ENCODE measurements at places on chromosomes 6 and 20.

- no peak for DNase-seq
Measured at GRCh38 chr6:153207617-153208016, 76.5 kb upstream of the RGS17 start.

- DNase-seq: no peak
Measured at GRCh38 chr6:16544521-16544920, 216.7 kb downstream of the ATXN1 start.

GRCh38 chr6:122735582-122735981 is 43.9 kb upstream of the FABP7 start:
- DNase-seq: no peak

GRCh38 chr6:150713487-150713886 is 113.8 kb downstream of the PLEKHG1 start:
- DNase-seq: peak; percentile 48

- no peak for DNase-seq
Measured at GRCh38 chr6:72042088-72042487, 155.7 kb downstream of the RIMS1 start.

- no peak for DNase-seq
Measured at GRCh38 chr6:15793288-15793687, 130.5 kb upstream of the DTNBP1 start.

DNA sequence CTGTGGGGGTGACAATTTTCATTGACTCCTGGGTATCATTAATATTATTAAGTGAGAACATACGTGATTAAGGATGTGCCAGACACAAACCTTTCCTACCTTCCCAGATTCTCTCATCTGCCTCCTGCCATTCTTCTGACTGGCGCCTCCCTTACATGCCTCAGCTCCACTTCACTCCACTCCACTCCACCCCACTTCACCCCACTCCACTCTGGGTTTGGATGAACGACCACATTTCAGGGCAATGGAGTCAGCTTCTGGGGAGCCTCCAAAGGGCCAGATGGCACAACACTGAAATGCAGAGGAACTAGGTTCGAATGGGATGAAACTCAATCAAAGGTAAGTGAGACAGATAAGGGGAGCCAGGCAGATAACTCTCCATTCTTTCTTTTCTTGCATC is 40.5 kb upstream of the LRRC1 start:
- no peak for DNase-seq

DNA sequence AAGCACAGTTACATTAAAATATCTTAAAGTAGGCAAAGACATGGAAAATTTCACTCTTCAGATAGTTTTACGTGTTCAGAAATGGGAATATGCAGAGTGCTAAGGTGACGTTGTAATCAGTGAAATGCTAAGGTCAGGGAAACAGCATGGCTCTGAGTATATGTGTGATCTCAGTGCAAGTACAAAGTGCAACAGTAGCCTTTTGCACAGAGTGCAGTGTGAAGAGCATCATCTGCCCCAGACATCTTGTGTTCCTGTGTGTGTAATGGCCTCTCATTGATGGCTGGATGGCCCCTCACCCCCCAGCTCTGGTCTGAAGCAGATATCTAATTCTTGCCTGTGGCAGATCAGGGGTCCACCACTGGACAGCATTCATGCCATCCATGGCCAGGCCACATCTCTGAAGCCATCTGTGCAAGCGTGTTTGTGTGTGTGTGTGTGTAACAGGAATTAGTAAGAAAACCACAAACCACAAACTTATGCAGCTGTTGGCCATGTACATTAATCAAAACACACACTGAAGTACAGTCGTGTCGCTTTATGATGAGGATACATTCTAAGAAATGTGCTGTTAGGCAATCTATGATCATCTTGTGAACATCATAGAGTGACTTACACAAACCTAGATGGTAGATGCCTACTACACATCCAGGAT is 165.1 kb downstream of the RALGAPA2 start:
- DNase-seq: no peak

DNA sequence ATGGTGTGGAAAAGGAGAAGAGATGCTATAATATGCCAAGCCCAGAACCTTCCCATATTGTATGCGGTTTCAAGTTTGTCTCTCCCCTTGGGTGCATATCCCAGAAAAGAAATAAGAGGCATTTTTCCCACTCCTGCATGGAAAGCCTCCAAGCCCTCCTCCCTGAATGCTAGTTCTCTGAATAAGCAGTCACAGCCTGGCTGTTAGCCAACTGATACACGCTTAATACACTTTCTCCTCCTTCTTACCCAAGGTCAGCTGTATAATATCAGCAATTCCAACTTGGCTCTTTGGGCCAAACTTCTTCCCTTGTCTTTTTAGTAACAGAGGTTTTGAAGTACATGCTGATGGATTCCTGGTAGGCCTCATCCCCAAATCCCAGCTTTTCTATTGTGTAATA is 440.1 kb downstream of the EPHA7 start:
- DNase-seq: no peak

DNA sequence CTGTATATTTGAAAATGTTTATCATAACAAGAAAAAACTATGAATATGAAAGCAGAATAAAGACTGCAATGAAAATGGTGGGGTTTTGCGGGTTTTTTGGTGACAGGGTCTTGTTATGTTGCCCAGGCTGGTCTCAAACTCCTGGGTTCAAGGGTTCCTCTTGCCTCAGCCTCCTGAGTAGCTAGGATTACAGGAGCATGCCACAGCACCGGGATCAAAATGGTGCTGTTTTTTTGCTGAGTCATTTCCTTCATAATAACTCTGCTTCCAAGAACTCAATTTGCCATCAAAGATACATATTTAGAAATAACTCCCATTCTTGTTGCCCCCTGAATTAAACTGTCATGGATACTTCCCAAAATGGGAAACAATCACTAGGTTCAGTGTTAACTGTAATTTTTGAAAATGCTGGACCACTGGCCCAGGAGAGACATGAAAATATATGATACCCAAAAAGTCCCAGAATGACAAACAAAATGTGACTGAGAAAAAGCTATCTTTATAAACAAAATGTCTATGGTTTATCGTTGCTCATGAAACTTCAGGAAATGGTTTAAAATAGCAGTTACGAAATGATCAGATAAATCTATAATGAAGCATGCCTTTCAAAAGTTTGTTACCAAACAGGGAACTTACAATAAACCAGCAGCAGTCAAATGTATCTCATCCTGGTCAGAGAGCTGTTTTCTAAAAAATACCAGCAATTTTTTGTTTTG is 32.2 kb downstream of the ILRUN start:
- no peak for DNase-seq

DNA sequence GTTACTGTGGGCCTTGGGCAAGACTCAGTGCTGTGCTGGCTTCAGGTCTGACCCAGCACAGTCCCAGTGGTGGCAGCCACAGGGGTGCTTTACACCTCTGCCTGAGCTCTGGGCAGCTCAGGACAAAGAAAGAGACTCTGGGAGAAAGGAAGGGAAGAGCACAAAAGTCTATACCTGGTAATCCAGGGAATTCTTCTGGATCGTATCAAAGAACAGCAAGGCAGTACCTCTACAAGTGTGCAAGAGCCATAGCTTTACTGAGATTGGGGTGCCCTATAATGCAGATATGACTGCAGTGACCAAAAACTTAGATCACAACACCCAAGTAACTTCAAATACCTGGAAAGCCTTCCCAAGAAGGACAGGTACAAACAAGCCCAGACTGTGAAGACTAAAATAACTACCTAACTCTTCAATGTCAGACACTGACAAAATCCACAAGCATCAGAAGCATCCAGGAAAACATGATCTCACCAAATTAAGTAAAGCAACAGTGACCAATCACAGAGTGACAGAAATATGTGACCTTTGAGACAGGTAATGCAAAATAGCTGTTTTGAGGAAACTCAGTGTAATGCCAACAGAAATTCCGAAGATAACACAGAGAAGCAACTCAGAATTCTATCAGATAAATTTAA is 47.9 kb upstream of the LIN28B start:
- no peak for DNase-seq

DNA sequence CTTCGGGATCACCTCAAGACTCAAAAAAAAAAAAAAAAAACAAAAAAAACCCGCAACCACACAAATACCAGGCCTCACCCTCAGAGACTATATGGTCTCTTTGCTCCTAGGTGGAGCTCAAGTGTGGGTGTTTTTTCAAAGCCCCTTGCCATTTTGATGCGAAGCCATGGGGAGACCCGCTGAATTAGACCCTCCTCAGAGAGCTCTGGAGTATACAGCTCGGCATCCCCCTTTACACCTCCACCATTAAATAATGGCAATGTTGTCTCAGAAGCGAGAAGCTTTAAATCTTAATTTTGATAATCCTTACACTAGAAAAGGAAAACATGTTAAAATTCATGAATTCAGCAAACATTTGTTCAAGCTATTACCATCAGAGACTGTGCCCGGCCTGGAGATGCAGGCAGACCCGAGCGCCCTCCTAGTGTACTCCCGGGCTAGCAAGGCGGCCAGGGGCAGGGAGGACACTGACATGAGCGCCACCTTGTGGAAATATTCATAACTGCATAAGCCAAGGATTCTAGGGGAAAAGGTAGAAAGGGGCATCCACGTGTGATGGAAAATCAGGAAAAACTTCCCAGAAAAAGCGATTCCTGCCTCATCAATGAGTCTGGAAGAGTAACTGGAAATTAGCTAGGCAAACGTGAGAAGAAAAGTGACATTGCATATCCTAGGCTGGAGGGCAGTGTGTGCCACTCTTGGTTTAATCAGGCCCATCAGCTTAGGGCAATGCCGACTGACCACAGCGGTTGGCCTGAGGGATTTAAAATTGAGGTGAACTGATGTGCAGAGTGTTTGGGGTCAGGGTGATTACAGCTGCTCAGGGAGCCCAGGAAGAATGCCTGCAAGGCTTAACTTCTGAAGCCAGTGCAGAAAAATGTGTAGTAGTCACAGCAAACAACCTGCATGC is 72.5 kb downstream of the B3GAT2 start:
- peak; percentile 66 for DNase-seq

DNA sequence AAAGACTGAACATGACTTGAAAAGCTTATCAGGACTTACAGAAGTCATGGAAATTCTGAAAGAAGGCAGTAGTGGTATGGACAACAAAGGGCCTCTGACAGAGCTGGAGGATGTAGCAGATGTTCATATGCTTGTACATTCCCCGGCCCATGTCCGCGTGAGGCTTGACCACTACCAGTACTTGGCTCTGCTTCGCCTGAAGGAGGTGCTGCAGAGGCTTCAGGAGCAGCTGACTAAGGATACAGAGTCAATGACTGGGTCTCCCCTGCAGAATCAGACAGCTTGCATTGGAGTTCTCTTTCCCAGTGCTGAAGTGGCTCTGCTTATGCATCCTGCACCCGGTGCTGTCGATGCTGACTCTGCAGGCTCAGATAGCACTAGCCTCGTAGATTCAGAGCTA is 29.2 kb downstream of the TAF11 start:
- DNase-seq: no peak

DNA sequence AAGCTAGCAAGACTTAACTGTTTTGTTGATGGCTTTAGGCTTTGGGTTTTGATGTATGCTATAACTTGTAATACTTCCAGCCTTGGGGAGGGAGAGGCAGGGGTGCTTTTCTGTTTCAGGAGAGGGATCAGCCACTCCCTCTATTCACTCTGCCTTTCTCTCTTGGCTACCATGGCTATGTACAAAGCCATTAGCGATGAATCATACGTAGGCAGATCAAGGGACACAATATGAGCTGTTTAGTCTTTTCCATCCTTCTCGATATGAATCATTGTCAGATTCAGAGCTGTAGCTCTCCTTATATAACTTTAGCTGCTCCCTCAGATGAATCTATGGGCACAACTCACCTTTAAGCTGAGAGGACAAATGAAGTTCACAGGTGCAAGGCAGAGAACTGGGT is 230.6 kb downstream of the TSHZ2 start:
- no peak for DNase-seq

DNA sequence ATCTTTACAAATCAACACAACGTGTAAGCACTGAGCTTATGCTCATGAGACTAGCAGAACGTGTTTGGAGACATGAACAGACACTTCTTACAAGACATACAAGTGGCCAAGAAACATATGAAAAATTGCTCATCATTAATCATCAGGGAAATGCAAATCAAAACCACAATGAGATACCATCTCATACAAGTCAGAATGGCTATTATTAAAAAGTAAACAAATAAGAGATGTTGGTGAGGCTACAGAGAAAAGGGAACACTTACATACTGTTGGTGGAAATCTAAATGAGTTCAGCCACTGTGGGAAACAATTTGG is 327.9 kb upstream of the SOX4 start:
- no peak for DNase-seq

- no peak for DNase-seq
Measured at GRCh38 chr6:136696783-136697364, 95.4 kb downstream of the MAP3K5 start.

- DNase-seq: peak; percentile 58
Measured at GRCh38 chr6:147418523-147418922, 90.0 kb upstream of the SAMD5 start.
